ENCODE measurements at places on chromosomes 12 and 14.

DNA sequence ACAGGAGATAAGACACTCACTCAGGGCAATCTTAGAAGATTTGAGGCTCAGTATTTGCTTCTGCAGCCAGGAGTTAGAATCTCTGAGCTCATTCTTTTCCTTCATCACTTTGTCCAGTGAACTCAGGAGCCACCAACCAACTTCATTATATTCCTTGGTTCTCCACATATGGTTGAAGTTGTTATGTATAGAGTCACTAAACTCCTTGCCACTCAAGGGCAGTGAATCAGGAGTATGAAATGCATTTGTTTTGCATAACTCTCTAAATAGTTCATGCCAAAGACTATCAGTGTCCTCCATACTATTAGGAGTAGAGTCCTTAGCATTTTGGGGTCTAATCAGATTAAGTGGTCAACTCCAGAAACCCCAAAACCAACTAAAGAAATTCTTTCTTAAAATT lies 150.6 kb downstream of the CCDC59 start:
- no peak for DNase-seq

DNA sequence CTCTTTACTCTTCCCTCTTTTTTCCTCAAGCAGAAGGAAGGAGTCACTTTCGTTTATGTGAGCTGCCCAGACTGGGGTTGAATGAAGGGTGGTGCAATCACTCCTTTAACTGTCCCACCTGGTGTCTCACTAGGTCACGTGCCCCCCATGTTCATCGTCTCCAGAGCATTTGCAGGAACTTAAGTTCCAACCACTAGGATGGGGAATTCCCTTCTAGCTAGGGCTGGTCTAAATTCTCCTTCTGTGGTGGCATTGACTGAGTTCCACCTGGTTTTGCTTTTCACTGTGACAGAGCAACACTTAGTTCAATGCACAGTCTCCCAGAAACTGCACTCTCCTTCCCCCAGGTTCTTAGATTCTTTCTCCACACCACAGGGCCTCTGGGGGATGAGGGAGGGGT lies 9.5 kb downstream of the FANCM start:
- DNase-seq: no peak

DNA sequence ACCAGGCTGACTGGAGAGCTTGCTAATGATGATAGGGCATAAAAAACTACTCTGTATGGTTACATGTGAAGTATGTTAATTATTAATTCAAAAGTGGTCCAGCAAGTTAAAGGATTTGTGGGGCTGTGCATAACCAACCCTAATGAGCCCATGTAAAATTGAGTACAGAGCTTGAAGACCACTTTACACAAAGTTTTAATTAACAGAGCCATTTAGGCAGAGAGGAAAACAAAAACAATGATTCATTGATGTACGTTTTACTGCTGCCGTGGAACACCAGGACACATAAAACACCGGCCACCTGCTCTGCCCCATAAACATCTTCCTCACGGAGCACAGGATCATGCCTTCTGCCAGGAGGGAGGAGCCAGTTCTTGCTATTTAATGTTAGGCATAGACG lies 83.5 kb downstream of the RIMBP2 start:
- DNase-seq: no peak

DNA sequence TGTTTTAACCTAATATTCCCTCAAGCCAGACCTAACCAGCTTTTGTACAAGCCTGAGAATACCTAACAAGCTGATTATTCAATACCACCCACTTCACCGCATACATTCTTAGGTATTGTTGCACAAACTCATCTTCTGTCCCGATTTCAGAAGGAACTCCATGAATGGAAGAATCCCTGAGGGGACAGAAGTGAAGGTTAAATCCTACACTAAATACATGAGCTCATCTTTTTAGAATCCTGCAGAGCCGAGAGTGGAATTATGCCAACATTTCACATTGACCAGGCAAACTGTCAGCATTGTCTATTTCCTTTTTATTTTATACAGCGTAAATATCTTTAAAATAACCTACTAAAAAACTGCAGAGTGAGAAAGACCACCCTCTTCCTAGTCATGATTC lies 140.7 kb upstream of the PRICKLE1 start:
- DNase-seq: no peak

DNA sequence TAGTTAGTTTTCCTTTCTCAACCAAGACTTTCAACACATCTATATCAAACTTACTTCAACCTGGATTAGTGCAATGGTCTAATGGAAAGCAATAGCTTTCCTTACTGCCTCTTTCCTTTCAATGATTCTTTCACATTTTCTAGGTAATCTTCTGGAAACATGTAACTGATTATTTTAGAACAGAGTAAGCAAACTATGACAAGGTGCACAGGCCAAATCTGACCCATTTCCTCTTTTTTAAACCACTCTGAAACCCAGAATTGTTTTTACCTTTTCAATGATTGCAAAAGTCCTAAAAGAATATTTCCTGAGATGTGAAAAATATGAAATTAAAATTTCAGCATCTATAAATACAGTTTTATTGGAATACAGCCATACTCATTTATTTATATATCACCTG lies 81.6 kb upstream of the TMTC2 start:
- DNase-seq: no peak

DNA sequence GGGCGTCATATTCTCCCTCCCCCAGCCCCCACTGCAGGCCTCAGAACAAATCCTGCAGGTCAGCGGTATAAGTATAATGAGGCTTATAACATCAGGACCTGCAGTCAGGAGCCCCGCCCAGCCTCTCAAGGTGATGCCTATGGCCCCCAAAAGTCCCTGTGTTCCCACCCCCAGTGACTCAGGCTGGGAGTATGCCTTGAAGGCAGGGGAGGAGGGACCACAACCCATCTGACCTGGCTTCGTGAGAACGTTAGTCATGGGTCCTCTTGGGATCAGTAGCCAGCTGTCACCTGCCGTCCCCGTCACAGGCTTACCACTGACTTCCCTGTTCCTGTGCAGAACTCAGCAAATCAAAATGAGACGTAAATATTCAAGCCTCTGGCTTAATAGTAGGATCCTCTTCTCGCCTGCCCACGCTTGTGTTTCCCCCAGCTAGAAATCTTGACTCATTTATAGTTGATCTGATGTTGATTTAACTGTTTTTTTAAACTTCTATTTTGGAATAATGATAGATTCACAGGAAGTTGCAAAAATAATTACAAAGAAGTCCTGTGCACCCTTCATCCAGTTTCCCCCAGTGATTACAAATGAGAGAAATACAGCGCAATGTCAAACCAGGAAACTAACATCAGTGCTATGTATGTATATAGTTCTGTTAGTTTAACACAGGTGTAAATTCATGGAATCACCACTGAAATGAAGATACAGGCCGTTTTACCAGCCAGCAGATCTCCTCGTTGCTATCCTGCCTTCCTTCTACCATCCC lies 107.5 kb downstream of the ADGRD1 start:
- DNase-seq: no peak

DNA sequence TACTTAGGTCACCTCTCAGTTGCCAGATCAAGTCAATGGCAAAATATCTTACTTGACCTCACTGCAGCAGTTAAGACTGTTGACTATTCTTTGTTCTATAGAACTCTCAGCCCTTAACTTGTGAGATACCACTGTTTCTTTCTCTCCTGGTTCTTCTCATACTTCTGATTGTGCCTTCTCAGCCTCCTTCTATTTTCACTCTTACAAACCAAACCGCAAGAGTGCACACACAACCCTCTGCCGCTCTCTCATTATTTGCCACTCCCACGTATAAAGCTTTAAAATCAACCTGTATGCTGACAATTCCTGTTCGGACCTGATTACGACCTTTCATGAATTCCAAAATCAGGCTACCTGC lies 4.5 kb downstream of the E2F7 start:
- no peak for DNase-seq

All from Panc1 (cell line).